Nephron progenitor cell (in vitro differentiated cells): ENCODE measurements at places on chromosomes 7 and 10.

DNA sequence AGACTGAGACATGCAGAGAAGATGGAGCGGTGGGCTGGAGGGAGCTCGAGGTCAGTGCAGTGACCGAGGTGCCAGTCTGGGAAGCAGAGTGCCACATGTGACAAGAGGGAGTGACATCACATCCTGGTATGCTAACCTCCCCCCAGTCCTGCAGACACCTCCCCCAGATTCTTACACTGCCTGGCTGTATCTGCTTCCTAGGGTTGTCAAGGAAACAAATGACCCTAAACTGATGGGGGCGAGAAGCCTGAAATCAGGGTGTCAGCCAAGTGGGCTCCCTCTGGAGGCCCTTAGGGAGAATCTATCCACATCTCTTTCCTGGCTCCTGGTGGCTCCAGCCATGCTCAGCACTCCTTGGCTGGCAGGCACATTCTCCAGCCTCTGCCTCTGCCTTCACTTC is 316.1 kb upstream of the ZMIZ1 start:
- DNase-seq: no peak

GRCh38 chr10:118742032-118742431 is 12.7 kb downstream of the CACUL1 start:
- DNase-seq: no peak

- no peak for DNase-seq
Observed at GRCh38 chr7:133395551-133395950, 142.7 kb downstream of the EXOC4 start.

- no peak for DNase-seq
Observed at GRCh38 chr10:132335189-132336063, 3.4 kb downstream of the LRRC27 start.

DNA sequence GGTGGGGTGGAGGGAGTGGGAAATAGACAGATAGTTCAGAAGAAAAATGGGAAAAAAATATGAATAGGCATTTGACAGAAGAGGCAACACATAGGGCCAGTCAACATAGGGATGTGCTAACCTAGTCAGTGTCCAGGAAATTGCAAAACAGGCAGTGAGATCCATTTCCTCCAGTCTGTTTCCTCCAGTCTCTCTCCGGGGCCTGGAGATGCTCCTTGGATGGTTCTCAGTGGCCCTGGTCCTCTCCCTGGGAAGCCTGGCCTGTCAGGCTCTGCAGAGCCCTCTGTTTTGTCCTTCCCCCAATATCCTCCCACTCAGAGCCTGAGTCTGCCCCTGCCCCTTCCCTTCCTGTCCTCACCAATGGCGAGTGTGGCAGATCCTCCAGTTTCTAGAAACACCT is 52.6 kb downstream of the SYPL1 start:
- no peak for DNase-seq

DNA sequence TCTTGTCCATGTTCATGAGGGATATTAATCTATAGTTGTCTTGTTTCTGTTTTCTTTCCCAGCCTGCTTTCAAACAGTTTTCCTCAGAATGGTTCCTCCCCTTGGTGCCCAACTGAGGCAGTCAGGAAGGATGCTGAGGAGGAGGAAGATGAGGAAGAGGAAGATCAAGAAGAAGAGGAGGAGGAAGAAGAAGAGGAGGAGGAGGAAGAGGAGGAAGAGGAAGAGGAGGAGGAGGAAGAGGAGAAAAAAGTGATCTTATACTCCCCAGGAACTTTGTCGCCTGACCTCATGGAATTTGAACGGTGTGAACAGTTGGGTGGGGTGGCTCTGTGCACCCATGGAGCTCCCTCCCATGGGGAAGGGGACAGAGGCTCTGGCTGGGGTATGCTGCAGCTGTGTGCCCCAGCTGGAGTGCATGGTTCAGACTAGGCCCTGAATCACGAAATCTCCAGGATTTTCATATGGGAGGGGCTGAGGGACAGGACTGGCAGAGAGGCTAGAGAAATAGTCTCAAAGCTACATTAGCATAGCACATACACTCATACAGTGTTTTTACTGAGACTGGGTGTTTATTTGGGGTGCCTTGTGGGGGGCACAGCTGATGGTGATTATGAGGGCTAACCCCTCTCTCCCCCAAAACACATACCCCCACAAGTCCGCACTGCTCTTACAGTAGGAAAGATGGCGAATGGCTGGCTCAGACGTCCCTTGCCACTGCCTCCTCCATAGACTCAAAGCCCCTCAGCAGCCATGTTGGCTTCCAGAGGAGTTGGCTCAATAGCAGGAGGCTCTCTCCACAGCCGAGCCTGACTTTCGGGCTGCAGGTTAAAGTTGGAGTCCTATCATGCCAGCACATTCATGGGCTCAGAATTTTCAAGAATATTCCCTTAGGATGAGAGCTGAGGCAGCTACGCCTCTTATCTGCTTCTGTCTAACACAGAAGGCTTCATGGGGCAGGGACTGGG is 11.9 kb downstream of the STRA8 start:
- no peak for DNase-seq

DNA sequence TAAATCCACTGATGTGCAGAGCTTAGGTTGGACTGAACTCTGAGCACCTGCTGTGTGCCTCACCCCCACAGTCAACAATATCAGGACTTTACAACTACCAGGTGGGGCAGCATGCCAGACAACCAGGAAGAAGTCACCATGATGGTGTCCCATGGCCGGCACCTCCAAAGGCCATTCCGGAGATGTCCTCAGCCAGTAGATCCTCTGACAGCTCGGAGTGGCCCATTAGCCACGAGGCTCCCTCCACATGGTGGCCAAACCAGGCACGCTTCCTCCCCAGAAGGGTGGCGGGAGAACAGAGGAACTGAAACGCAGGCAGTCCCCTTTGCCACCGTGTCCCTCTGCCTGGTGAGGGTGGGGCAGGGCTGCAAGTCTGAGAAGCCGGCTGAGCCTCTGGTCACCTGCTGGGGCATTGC is 390.0 kb downstream of the TNS3 start:
- no peak for DNase-seq

DNA sequence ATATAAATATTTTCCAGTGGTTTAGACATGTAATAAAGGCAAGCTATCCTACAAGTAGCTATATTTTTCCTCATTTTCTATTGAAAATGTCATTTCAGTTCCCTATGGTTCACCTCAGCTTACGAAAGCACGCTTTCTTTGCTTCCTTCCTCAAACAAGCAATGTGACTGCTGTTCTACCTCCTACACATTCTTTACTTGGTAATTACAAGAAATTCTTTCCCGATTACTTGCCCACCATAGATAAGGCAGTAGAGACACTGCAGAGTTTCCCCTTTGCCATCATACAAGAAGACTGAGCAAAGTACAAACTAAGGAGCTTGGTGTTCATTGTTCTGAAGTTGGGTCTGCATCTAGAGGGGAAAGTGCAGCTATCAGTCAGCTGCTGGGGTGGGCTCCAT is 249.4 kb downstream of the CRPPA start:
- no peak for DNase-seq

DNA sequence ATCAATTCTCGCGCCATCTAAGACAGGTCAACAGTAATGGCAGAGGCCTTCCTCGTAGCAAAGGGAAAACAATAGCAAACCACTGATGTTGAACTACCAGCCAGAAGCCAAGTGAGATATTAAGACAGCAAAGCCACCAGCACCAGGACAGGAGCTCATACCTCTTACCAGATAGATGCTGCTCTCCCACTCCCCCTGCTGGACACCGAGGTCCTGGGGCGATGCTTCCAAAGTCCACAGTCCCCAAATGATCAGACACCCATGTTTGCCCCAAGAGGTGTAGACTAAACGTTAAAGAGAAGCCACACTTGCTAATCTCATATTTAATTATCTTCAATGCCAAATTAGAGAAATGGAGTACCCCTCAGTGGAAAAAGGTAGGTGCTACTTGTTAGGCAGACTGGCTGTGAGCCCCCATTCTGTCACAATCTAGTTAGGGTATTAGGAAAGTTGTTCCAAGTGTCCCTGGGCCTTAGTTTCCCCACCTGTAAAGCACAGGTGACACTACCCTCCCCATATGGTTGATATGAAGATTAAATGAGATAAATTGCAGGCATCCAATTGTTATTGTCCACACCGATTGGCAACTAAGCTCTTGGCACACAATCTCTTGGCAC is 39.9 kb downstream of the TOMM7 start:
- DNase-seq: peak; percentile 65

GRCh38 chr10:29486433-29486832 is 148.3 kb downstream of the SVIL start:
- DNase-seq: no peak

DNA sequence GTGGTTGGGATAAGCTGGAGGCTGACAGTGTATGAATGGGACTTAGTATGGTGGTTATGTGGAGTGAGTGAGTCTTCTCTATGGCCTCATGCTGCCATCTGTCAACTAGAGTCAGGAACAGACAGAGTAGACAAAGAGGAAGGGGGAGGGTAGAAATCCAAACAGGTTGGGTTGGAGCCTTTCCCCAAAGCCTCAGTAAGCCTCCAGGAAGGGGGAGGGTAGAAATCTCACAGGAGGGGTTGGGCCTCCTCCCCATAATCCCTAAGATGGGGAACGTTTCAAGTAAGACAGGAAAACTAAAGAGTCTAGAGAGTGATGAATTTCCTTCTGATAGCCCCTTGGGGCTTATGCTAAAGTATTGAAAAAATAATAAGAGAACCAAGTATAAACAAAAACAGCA is 2.0 kb upstream of the AKR1B15 start:
- no peak for DNase-seq

- peak; percentile 28 for DNase-seq
Observed at GRCh38 chr7:39407137-39407536, 159.1 kb upstream of the YAE1 start.

GRCh38 chr7:45174966-45175765 is 17.6 kb downstream of the RAMP3 start:
- DNase-seq: no peak

GRCh38 chr10:76444034-76444800 is 1012.8 kb downstream of the LRMDA start:
- DNase-seq: no peak

- no peak for DNase-seq
Observed at GRCh38 chr7:149490083-149490760, 7.4 kb downstream of the ZNF746 start.

DNA sequence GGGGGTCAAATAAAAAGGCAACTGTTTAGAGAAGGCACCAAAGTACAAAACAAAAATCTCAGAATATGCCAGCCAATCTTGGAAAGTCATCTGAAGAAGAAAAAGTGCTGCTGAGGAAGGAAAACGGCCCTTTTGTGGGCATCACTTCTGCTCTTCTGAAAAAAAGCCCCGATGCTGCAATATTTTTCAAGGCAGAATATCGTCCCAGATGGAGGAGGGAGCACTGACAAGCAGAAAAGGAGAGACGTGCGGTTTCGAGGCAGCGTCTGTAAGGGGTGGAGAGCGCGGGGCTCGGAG is 959 bp upstream of the ATRNL1 start:
- no peak for DNase-seq

DNA sequence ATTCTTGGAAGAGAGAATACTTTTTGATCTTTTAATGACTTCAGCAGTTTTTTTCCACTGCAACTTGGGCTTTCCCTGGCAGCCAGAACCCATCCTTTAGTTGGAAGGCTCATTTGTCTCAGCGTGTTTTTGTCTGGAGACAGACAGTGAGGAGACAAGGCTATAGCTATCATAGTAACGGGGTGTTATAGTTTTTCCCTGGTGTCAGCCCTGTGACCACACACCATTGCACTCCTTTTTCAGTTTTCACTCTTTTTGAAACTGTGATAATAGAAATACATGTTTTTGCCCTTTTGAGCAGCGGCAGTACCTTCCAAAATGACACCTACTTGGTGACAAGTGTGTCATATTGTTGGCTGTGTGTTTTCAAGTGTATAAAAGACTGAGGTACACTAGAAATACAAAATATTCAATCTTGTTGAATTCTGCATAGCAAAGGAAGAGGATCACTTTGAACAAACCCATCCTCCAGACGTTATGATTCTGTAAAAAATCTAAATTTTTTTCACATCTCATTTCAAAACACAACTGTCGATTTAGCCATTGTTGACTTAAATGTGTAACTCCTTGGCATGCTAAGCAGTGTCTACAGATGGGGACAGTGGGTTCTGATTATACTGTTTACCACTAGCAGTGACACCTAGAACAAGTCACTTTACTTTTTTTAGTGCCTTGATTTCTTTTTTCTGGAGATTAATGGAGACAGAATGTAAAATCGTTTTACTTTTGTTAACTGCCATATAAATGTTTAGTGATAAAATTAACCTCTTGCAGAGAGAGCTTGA is 130.1 kb downstream of the EXOC4 start:
- DNase-seq: no peak

DNA sequence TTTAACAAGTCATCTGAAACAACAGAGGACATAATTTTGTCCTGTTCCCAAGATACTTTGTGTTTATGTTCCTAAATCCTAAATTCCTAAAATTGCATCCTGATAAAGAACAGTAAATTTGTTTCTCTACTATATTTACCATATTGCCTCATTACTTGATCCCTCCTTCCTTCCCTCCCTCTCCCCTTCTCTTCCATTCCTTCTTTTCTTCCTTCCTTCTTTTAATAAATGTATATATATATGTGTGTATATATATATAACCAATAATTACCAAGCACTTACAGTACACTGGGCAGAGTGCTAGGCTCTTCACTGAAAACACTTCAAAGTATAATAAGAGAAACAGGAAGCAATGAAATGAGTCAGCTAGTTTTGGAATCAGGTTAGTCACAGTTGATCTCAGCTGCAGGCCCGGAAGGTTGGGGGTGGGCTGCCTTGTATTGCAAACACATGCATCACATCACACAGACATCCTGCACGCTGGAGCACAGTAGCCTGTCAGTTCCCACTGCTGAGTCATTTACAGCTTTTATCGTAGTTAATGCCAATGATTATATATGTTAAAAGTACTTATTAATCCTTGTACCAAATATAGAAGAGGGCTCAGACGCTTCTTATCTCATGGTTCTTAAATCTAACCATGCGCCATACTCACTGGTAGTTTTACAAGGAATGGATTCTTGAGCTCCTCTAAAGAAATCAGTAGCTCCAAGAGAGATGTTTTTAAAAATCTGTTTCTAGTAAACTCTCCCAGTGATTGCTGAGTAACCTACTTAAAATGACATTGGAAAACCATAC is 551.7 kb downstream of the GRM8 start:
- peak; percentile 51 for DNase-seq

GRCh38 chr7:83005410-83005809 is 157.3 kb downstream of the PCLO start:
- no peak for DNase-seq

- no peak for DNase-seq
Observed at GRCh38 chr7:31873816-31874597, 187.0 kb downstream of the PPP1R17 start.

GRCh38 chr7:121081327-121081936 is 92.9 kb downstream of the CPED1 start:
- peak; percentile 4 for DNase-seq

GRCh38 chr7:139300390-139300789 is 40.7 kb upstream of the FMC1 start:
- no peak for DNase-seq

DNA sequence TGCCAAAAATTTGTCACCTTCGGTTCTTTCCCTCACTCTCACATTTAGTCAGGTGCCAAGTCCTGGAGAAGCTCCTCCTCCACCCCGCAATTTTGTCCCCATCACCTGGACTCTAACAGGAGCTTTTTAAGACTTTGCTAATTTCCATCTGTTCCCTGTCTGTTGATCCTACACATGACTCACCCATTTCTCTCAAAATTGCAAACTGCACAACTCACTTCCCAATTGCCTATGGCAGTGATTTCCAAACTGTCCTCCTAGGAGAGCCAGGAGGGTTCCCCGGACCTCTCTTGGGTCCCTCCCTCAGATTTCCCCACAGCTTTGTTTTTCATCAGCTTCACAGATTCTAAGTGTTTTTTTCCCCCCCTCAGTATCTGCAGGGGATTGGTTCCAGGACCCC is 120.3 kb downstream of the WNT2 start:
- no peak for DNase-seq
